ENCODE measurements at places on chromosomes 6 and 20.

DNA sequence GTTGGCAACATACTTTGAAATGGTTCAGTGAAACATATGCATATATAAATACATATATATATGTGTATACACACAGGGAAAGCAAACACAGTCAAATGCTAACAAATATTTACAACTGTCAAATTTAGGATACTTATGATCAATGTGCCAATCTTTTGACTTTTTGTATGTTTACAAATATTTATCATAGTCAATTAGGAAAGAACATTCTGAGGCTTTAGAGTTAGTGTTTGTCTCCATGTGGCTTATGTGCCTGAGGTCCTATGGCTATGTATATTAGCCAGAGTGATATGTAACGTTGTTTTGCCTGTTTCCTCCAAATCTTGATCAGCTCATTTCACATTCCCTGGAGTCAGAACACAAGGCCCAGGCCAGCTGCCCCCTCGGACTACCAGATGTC, 126.5 kb upstream of the MAN1A1 start:
- no peak for DNase-seq

GRCh38 chr6:102187186-102187585, 793.7 kb downstream of the GRIK2 start:
- DNase-seq: no peak

- DNase-seq: no peak
Observed at GRCh38 chr6:14547284-14547998, 429.9 kb downstream of the CD83 start.

DNA sequence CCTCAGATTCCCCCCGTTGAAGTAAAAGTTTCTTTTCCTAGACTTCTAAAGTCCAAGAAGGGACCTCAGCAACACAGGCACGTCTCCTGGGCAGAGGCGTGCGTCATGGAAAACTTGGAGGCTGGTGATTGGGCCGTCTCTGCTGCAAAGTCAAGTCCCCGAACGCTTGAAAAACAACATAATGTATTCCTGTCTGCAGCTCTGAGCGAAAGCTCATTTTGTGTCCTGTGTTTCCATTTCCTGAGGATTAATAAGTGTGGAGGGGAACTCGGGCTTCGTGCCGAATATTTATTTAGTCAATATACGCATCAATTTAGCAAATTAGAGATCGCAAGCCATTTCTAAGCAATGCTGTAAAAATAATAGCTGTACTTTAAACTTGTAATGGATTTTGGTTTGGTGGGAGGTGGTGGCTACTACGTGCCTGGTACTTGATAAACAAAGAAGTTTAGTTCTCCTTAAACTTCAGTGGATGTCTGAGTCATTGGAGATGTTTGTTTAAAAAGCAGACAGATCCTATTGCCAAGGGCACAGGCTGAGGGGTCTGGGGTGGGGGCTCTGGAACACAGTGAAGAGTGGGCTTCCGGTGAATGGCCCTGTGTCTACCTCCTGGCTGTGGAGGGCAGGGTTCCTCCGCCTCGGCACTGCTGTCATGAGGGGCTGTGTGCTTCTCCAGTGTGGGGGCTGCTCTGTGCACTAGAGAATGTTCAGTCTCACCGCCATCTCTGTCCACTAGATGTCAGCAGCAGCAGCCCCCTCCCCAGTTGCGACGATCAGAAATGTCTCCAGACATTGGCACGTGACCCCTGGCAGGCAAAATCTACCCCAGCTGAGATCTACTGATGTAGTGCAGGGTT, 21.8 kb downstream of the PCK1 start:
- no peak for DNase-seq

DNA sequence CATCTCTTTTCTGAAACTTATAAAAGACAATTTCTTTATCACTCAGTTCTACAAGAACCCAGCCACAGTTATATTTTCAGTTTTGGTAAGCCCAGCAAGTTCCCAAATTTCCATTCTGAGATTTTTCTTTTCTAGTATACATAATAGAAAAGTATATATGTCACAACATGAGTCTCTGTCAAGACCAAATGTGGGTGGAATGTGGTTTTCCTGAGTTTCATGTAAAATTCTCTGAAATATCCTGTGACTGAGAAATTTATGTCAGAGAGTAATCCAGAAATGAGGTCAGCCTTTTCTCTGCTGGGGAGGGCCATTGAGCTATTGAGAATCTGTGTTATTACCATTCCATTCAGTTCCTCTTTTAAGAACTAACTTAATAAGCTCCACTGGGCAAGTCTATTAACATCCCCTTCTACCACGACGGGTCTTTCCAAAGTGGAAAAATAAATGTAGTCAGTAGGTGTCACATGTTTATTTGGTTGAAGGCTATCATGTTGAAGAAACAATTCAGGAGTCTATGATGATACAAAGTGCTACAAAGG, 100.7 kb upstream of the HMGN3 start:
- no peak for DNase-seq

GRCh38 chr6:48986845-48987244, 476.2 kb downstream of the MMUT start:
- no peak for DNase-seq

- DNase-seq: no peak
Observed at GRCh38 chr6:90197854-90198496, 98.7 kb downstream of the BACH2 start.

GRCh38 chr6:170008294-170008785, 256.9 kb downstream of the ERMARD start:
- DNase-seq: no peak

- no peak for DNase-seq
Observed at GRCh38 chr6:135592276-135592675, 94.7 kb upstream of the AHI1 start.

- no peak for DNase-seq
Observed at GRCh38 chr20:35602851-35603495, 12.7 kb upstream of the SPAG4 start.

DNA sequence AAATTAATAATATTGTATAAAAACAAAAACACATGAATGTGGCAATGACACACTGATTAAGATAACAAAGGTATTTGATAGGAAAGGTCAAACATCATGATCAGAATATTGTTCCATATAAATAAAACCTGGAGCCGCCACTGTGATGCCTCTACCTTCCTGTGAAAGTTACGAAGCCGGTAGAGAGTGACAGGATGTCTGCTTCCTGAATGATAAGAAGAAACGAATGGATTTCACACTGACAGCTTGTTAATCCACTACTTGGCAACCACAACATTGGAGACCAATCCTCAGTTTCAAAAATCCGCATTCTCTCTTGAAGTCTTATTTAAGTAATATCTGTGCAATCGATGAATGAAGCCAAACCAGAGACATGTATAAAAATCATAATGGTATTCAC, 315.1 kb downstream of the HDGFL1 start:
- no peak for DNase-seq

GRCh38 chr20:63527184-63527583, 6.6 kb downstream of the PPDPF start:
- no peak for DNase-seq

DNA sequence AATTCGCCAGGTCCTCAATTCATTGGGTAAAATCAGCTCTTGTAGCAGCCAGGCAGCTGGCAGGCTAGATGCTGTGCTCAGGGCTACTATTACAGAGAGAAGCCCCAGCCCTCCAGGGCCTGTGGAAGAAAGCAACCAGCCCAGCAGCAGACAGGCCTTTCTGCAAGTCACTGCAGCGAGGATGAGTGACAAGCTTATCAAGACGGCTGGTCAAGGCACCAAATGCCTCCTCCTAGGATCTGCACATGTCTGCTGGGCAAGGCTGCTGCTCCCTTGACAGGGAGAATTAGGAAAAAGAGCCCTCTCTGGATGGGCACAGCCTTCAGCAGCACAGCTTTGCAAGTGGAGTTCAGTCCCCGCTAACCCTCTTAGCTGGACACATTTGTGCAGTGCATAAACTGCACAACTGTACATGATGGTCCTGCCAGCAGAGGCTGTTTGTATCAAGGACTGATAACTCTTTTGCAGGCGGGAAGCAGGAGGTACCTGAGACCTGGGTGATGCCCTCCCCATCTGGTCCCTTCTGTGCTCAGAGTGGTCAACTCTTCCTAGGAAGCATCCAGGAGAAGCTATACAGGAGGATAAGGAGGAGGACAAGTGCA, 89.9 kb downstream of the CDC5L start:
- no peak for DNase-seq

GRCh38 chr6:89853068-89853467, 23.4 kb downstream of the CASP8AP2 start:
- DNase-seq: no peak

DNA sequence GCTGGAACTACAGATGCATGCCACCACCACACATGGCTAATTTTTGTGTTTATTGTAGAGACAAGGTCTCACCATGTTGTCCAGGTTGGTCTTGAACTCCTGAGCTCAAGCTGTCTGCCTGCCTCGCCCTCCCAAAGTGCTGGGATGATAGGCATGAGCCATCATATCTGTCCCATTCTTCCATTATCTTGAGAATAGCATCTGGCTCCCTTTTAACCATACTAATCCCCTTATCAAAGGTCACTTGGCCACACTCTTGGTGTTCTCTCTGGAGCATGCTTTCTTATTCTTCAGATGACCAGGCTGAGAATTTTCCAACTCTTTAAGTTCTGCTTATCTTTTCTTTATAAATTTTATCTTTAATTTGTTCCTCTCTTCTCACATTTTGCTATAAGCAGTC, 15.9 kb upstream of the TRERF1 start:
- no peak for DNase-seq

DNA sequence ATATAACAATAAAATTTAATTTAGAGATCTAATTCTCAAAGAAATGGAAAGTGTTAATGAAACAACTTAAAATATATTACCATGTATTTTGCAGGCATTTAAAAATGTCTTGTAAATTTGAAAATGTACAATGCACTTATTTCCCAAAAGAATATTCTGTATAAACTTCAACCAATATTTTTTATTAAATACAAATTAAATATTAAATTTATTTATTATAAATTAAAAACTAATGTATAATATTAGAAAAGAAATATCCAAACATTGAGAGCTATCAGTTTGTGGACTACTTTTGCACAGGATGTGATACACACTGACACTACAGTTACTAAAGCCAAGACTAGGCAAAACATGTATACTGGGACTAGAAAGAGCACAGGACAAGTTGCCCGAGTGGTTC, 707.0 kb upstream of the NRSN1 start:
- no peak for DNase-seq

DNA sequence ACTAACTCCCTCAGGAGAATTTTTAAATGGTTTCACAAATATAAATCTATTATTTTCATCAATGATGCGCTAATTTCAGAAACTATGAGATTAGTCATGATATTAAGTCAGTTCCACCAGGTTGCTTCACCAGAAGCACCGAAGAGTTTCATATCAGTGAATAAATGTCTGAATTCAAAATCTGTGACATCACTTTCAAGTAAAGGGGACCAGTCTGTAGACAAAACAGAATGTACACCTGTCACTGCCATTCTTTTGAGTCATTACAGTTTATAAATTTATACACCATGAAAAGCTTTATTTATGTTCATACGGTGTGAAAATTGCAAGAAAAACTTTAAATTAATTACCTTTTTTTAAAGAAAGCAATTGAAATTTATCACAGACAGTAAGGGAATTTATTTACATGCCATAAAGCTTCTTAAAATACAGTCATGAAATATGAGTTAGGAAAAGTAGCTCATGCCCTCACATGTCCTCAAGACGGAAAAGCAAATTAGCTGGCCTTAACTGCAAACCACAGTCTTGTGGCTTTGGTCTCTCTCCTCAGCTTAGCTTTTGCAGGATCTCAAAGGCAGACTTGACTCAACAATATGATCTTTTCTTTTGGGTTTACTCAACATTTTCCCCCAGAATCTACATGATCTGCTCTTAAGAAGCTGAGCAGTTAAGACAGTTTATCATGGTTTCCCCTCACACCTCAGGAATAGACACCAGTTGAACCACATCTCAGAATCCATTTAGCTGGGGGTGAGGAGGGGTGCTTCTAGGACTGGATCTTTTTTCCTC, 177.7 kb upstream of the MCHR2 start:
- no peak for DNase-seq

DNA sequence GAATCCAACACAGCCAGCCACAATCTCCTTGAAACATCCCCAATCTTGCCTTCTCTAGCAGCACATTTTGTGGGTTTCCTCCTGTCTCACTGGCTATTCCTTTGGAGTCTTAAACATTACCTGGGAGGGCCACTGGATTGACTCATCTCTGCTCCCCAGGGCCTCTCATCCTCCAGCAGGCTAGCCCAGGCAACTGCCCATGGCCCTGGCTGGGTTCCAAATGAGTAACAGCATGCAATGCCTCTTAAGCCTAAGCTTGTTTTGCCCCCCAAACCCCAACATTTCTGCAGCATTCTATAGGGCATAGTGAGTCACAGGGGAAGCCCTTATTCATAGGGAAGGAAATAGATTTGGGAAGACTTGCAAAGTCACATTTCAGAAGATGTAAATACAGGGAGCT, 204.9 kb downstream of the FOXA2 start:
- DNase-seq: no peak

DNA sequence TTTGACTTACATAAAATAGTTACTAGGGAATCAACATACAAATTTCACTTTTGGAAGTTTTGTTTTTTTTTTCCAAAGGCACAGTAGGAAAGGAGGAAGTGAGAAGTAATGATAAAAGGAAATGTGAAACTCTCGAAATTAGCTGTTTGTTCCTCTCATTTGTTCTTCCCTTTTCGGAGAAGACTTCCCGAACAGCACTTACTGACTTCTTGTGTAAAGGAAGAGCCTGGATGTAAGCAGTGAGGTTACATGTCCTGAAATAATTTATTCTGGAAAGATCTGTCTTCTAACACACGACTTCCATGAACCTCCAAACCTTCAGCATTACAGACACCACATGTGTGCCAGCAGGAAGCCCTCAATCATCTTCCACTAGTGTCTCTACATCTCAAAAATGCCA, 59.1 kb downstream of the KIF16B start:
- no peak for DNase-seq

DNA sequence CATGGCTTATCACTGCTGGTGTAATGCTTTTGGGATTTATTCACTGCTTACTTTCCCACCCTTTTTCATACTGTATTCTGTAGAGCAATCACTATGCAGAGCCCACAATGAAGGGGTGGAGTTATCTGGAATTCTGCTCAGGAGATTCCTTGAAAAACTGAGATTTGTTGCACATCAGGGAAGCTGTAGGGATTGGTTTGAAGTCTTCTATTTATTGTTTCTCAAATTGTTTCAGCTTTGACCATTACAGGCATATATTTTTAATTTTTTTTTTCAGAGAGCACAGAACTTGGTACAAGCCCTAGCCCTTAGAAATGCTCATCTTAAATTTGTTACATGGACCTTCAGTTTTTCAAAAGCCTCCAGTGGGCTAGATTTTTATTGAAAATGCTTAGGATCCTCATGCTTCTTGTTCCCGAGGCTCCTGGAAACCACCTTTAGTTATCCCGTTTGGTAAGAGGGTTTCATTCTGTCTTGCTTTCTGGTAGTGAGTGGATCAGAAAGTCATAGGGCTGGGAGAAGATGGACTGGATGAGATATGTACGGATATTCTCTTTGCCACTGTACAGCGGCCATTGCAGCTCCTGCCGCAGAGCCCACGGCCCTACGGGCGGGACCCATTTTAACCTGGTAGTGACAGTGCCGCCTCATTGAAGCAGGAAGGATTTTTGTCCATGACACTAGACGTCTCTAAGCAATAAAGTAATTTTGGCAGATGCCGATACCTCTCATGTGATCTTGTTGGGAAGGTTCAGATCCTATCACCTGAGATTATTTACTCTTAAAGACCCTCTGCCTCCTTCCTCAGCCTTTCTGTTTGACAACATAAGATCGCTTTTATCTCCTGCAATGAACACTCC, 45.3 kb upstream of the ZNF184 start:
- no peak for DNase-seq

GRCh38 chr6:34151321-34152041, 5.6 kb upstream of the GRM4 start:
- DNase-seq: no peak
